ENCODE measurements at places on chromosomes 7 and 10.

GRCh38 chr10:80416479-80417098 is 8.2 kb downstream of the PRXL2A start:
- DNase-seq = no peak

DNA sequence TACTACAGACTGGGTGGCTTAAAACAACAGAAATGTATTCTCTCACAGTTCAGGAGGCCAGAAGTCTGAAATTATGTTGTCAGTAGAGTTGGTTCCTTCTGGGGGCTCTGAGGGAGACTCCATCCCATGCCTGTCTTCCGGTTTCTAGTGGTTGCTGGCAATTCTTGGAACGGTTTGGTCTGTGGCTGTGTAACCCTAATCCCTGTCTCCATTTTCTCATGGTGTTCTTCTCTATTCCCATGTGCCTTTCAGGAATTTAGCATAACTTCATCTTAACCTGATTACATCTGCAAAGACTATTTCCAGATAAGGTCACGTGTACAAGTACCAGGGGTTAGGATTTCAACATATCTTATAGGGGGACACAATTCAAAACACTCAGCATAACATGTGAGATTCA is 73.2 kb downstream of the FAM241B start:
- DNase-seq = no peak

- DNase-seq = no peak
Measured at GRCh38 chr10:129548600-129548999, 81.6 kb downstream of the MGMT start.

DNA sequence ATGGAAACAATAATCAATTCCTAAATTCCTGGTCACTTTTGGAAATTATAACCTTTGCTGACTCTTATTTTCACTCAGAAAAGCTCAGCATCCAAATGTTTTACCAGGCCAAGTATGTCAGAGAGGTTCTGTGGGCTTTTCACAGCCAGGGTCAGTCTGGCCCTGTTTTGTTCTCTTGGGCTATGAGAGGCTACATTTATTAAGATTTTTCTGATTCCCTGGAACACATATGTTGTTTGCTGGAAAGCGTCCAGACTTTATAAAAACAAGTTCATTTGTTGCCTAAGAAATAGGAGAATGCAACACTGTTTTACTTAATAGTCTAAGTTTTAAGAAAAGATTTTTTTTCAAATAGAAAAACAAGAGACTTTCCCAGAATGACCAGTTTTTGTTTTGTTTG is 238.4 kb upstream of the PLXDC2 start:
- no peak for DNase-seq

DNA sequence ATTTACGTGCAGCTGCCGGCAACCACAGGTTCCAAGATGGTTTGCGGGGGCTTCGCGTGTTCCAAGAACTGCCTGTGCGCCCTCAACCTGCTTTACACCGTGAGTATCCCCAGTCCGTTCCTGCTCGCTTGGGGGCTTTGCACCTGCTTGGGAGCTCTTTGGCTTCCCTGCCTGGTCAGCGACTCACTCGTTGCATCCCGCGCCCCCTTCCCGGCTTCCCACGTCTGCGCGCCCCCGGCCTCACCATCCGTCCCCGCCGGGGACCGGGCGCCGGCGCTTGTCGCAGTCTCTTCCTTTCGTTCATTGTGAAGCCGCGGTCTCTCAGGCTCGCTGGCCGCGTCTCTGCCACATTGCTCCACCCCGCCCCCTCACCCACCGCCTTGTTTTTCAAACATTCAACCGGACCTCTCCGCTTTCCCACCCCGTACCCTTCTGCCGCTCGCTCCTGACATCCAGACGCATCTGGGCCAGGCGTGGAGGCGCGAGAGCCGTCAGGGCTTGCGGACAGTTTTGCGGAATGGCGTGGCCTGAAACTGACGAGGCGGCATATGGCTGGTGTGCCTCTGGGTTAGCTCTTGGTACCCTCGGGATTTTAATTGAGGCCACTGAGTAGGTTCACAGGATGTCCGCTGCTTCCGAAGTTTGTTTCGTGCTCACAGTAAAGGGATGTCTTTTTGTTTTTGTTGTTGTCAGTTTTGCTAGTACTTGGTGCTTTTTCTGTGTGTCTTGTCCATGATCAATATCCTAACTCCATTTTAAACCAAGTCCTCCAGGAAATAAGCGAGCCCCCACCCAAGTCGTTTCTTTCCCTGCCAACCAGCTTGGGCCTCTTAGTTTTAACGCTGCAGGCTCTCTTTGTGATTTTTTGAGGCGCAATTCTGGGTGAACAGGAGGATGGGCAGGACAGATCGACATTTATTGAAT is 639 bp downstream of the TSPAN13 start:
- DNase-seq = no peak

GRCh38 chr7:65411249-65411648 is 37.6 kb downstream of the ZNF92 start:
- DNase-seq = no peak

DNA sequence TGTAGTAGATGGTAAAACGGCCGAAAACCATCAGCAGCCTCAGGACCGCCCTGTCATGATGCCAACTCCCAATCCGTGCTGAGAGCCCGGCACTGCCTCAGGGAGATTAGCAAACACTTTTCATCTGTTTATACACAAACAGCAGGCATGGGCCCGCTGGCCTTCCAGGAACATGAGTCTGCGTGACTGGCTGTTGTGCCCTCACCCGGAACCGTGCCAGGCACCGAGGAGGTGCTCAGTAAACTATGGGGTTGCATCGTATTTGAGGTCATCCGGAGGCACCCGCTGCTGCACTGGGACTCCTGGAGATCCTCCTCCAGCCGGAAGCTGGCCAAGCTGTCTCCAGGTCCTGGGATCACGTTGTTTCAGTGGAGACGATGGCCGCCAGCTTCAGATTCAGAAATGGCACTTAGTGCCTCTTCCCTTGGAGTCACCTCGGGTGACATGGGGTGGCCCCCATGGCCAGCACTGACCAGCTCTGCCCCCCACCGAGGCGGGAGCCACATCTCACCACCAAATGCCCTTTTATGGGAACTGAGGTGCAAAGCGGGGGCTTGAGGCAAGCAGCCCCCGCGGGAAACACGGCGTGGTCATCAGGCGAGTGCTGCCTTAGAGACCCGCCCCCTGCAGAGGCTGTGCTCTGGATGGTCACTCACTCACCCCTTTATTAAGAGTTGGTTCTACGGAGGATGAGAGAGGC is 585.9 kb downstream of the PTPRN2 start:
- no peak for DNase-seq

- DNase-seq = no peak
Measured at GRCh38 chr10:60298408-60299389, 91.0 kb downstream of the ANK3 start.

- DNase-seq = no peak
Measured at GRCh38 chr10:35471435-35471834, 133.7 kb upstream of the GJD4 start.

GRCh38 chr7:143499743-143500348 is 22.2 kb downstream of the TAS2R41 start:
- DNase-seq = no peak

GRCh38 chr7:130195396-130195795 is 9.8 kb downstream of the TMEM209 start:
- no peak for DNase-seq

GRCh38 chr7:77531038-77531437 is 6.1 kb upstream of the PTPN12 start:
- no peak for DNase-seq

DNA sequence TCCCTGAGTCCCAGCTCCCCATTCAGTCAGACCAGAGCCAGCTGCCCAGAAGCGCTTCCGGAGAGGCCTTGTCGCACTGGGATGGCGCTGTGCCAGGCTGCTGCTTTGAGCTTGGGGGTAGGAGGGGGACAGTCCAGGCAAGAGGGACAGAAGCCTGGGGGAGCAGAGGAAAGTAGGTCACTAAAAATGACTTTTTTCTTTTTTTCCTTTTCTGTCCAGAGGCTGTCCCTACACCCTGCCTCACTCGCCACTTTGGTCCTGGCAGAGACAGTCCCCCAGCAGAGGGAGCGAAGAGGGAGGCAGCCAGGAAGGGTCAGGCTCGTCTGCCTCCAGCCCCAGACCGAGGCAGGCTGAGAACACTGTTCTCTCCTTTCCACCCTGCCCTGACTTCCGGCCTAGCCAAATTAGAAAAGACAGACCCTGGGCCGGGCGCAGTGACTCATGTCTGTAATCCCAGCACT is 15.8 kb upstream of the TRIM8 start:
- DNase-seq = no peak

- no peak for DNase-seq
Measured at GRCh38 chr10:78730754-78731153, 338.0 kb upstream of the ZMIZ1 start.

DNA sequence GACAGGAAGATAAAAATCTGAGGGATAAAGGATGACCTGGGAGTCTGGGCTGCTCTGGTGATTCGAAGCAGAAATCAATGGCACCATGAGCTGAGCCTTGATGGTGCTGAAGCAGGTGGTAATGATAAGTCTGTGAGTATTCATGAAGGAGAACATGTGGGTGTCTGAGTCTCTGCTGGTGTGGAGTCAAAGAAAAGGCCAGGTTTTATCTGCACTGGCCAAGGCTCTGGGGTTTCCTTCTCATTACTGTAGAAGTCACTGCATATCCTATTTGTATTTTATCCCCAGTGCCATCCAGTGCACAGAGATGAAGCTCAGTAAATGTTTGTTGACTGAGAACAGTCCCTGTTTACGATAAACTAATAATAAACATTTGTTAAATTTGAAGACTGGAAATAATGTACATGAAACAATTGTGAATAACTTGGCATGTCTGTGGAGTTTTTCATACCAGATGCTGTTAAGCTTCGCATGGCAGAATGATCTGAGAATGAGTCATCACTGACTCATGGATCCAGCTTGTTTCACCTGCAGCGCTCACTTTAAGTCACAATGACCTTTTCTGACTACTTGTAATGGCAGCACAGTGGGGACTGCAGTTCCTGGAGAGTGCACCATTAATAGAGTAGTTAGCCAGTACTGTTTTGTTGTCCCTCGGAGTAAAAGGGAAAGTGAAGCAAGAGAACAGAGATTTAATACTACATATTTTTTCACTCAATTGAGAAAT is 538.5 kb downstream of the HTR7 start:
- DNase-seq = no peak

- no peak for DNase-seq
Measured at GRCh38 chr7:97390915-97391593, 273.6 kb downstream of the SDHAF3 start.

DNA sequence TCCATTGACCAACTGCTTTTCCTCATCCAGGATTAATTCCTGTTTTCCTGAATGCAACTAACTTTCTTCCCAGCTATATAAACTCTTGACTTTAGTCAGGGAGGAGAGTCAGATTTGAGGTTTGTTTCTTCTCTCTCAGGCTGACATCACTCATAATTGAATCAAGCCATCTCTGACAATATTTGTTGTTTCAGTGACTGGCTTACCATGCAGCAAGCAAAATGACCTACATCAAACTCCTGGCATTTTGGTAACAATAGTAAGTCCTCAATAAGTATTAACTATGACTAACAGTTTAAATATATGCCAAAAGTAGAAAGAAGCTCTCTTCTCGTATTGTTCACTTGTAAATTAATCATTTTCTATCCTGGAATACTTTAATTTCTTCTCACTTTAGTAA is 625.7 kb upstream of the KCND2 start:
- no peak for DNase-seq

- DNase-seq = no peak
Measured at GRCh38 chr7:151711906-151712809, 164.8 kb downstream of the PRKAG2 start.

GRCh38 chr10:112960151-112960681 is 10.2 kb downstream of the TCF7L2 start:
- DNase-seq = no peak

GRCh38 chr7:141263508-141263907 is 189.6 kb downstream of the TMEM178B start:
- no peak for DNase-seq

- no peak for DNase-seq
Measured at GRCh38 chr7:153447011-153447410, 605.2 kb upstream of the DPP6 start.

GRCh38 chr7:129882531-129882930 is 70.2 kb downstream of the UBE2H start:
- no peak for DNase-seq

GRCh38 chr10:87053111-87053510 is 33.0 kb downstream of the FAM25A start:
- no peak for DNase-seq

- DNase-seq = no peak
Measured at GRCh38 chr10:3813267-3813666, 28.3 kb upstream of the KLF6 start.

GRCh38 chr10:124530816-124531215 is 69.2 kb downstream of the LHPP start:
- DNase-seq = no peak

GRCh38 chr7:87140271-87140748 is 11.9 kb upstream of the DMTF1 start:
- no peak for DNase-seq

- DNase-seq = no peak
Measured at GRCh38 chr10:51846856-51847506, 147.6 kb upstream of the CSTF2T start.

Measured in activated gamma-delta T cell (primary cell).